ENCODE measurements at places on chromosomes 1 and 21.

DNA sequence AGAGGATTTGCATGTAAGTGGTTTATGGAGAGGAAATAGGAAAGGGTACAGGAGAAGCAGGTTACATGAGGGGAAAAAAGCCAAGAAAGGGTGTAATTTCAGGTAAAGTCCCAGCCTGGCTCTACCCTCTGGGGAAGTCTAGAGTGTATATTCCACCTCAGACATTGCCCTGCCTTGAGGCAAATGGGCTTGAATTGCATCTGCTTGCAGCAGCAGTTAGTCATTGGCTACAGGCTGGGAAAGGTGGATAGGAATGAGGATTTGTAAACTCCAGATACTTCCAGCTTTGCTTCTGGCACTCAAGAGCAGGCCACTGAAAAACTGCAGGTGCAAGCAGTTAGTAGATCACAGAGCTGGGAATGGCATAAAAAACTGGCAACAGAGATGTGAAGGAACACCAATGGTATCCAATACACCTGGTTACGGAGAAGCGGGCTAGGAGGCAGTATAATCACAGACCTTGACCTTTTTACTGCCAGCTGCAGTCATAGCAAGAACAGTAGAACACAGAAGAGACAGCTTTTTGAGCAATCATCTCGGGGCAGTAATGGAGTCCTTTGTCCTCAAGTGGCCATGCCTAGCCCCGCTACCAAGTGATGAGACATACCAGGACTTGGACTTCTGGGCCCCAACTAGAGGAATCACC, 226.9 kb upstream of the NRIP1 start:
- DNase-seq: no peak

- no peak for DNase-seq
These were observed 82.4 kb upstream of the FGGY start for GRCh38 chr1:59214248-59215208.

GRCh38 chr1:153951801-153952200, 5.3 kb upstream of the DENND4B start:
- DNase-seq: no peak

DNA sequence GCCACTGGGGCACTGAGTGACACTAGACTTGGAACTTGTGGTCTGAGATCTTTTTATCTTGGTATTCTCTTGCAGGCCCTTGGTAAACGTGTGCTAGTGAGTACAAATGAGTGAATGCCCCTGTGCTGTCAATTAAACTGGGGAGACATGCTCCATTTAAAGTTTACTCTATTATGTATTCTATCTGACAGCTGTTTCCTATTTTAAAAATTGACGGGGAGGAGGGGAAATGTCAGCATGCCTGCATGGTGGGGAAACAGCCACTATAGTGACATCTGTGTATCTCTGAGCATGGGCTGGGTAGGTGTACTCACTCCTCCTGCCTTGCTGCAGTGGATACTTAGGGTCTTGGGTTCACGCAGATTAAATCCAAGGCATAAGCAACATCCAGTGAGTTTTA, 59.0 kb upstream of the IKBKE start:
- no peak for DNase-seq

DNA sequence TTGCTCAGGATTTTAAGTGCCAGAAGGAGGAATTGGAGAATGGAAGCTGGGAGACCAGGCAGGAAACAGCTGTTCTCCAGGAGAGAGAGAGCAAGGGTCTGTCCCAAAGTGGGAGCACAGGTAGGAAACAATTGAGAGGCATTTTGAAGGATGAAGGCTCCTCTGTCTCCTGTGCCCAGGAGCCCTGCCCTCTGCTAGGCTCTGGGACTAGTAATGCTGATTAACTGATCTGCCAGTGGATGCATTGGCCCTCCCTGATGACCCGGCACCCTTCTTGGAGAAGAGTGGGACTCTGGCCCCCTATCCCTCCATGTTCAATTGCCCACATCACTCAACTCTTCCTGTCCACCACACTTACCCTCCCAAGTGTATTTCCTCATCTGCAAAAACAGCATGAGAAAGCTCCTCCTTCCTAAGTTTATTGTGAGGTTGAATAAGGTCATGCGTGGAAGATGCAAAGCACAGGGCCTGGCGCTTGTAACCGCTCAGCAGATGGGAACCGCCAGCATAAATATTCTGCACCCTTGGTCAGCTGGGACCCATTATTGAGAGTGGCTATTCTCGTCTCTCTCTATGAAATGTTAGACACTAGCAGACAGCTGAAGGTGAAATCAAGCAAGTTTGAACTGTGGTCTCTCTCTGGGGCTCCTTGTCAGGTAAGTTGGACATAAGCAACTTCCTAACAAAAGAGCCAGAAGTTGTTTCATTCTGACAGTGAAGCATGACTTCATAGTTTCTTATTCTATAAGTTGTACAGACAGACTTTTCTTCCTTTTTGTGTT, 63.0 kb upstream of the ANGPTL1 start:
- DNase-seq: no peak

DNA sequence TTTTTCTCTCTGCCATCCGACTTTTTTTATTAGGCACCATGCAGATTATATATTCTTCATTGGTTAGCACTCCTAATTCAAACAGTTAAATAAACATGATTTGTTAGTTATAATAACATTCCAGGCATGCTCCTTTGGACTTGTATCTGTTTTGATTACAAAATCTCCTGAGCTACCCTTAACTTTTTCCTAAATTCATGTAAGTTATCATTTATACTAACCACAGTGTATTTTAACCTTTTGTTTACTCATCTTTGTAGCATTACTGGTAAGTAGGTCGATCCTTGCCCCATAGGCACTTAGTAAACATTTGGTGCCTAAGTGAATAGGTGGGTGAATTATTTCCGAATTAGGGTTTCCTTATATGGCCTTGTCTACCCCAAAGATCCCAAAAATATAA, 43.8 kb downstream of the MIER1 start:
- DNase-seq: no peak

DNA sequence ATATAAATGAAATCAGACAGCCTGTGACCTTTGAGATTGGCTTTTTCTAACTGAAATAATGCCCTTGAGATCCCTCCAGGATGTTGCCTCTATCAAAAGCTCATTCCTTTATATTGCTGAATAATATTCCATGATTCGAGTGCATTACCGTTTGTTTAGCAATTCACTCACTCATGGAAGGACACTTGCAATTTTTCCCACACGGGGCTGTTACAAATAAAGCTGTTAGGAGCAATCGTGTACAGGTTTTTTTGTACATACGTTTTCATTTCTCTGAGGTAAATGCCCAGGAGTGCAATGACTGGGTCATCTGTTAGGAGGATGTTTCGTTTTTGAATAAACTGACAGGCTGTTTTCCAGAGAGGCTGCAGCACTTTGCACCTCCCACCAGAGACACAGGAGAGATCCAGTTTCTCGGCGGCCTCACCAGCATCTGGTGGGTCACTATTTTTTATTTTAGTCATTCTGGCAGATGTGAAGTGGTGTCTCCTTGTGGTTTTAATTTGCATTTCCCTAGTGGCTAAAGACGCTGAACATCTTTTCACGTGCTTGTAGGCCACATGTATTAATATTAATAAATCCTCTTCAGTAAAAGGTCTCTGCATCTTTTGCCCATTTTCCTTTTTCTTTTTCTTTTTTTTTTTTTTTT, 11.0 kb downstream of the PRDM15 start:
- DNase-seq: no peak

- DNase-seq: no peak
These were observed 469.8 kb downstream of the USP25 start for GRCh38 chr21:16199539-16199938.

GRCh38 chr1:58789996-58790660, 6.3 kb upstream of the JUN start:
- DNase-seq: no peak

DNA sequence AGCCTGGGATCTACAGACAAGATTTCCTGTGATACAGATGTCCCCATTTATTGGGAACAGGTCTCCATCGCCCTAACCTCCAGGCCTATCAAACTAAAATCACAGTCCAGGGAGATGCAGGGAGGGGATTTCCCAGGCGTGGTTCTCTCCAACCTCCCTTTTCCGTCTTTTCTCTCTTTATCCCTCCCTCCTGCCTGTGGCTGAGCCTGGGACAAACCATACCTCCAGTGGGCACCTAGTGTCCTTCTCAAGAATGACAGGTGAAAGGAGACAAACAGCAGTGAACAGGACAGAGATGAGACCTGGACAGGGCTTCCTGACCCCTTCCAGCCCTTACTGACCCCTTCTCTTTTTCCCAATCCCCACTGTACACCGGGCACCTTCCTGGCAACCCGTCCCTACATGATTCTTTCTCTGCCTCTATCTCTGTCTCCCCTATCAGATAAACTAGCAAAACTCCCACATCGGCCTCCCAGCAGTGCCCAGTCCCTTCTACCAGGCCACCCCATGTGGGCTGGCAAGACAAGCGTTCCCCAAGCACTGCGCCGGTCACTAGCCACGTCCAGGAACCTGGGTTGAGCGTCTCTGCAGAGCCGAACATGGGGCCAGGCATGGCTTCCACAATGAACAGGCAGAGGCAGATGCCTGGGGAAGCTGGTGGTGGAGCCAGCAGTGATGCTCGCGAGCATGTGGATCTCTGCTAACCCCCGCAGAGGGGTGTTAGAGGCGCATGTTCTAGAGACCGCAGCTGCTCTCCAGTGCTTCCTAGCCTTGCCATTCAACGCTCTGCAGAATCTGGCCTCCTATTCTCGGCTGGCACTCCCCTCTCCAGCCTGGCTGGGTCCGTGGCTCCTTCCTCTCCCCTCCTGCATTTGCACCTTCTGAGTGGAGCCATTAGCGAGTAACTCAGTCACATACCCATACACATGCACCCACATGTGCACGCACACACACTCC, 54.7 kb downstream of the ELK4 start:
- DNase-seq: no peak

DNA sequence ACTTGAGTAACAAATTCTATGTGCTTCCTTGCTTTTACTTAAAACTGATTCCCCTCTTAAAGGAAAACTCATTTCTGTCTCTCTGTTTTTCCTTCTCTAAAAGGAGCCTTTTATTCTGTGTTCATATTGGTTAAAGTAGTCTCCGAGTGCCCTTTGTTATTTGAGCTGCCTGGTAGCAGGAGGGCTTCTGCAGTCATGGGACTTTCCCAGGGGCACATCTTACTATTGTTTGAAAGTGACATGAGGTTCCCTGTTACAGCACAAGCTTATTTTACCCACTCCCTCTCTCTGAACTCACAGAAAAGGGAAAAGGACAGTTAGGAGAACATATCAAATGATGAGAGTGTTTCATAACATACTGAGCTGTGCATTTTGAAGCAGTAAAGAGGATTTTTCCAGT, 58.1 kb upstream of the ANGPTL1 start:
- no peak for DNase-seq

DNA sequence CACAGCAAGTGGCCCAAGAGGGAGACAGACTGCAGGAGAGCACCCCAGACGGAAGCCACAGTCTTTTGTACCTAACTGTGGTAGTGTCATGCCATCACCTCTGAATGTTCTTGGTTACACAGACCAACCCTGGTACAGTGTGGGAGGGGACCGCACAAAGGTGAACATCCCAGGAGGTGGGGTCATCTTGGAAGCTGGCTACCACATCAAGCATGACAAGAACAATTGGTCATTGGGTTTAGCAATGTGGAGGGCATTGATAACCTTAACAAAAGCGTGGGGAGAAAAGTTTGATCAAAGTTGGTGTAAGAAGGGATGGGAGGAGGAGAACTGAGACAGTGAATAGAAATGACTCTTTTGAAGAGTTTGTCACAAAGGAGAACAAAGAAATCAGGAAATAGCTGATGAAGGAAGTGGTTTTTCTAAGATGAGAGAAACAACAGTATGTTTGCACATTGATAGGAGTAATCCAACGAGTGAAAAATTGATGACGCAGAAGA, 87.1 kb upstream of the CACNA1E start:
- peak; percentile 4 for DNase-seq

DNA sequence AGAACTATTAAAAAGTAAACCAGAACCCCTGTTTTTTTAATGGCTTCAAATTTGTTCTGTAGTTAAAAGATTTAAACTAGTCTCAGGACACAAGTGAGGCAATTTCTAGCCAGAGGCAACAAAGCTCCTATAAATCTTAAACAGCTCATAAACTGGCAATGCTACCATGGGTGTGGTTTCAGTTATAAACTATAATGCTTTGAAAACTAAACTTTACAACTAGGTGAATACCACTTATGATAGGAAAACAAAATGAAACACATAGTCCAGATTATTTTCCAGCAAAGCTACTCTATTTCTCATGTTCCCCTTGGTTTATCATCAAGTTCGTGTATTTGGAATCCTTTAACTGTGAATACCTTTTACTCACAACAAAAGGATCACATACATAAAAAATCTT, 282.5 kb downstream of the VAV3 start:
- DNase-seq: no peak
